GM10248 (cell line): ENCODE measurements at places on chromosomes 12 and 14.

- DNase-seq: no peak
Measured at GRCh38 chr12:14442221-14442881, 76.9 kb downstream of the ATF7IP start.

DNA sequence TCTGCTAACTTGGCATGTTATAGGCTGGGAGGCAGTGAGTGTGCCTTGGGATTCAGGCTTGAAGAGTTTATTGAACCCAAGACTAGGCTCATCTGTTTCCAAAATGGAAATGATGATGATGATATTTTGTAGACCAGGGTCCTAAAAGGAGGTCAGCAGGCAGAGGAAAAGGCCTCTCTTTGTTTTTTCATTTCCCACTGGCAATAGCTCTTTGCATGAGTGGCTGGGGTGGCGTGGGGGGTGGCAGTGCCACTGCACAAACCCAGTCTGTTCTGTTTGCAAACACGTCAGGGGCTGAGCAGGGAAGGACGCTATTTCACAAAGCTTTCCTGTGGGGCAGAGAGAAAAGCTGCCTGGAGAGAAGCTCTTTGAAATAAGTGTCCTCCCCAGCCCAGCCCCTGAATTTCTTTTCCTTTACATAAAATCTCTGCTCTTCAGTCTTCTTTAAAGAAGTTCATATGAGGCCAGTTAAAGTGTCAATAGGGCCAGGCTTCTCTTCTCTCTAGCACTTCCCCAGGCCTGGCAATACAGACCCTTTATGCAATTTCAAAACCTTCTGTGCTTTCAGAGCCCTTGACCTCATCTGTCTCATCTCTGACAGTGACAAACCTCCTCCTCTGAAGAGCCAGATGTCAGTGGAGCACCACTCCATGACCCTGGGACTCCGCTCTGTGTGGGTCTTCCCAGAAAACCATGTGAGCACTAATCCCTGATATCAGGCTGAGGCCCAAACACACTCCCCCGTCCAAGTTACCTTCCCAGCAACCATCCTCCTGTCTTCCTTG is 72.8 kb downstream of the ZNF664 start:
- DNase-seq: no peak

DNA sequence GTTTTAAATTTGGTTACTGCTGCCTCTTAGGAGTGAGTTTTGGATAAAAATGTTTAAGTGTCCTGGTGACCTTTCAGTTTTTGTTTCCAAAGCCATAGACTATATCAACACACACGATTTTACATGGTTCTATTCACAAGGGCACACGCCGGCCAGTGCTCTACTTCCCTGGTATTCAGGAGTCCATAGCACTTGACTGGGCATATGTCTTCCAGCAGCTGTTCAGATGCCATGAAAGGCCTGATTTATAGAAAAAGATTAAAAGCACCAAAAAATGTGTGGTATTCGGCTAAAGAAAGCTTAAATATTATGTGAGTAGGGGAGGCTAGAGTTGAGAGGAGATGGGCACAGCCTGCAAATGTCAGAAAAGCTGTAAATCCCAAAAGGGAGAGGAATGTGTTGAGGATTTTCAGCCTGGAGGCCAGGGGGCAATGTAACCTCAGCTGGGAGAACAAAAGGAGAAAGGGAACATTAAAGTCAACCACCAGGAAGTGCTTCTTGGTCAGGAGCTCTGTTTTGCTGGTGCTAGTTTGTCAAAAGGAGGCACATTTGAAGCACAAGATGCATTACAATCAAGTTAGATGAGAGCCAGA is 478.4 kb downstream of the RAD51B start:
- DNase-seq: no peak

DNA sequence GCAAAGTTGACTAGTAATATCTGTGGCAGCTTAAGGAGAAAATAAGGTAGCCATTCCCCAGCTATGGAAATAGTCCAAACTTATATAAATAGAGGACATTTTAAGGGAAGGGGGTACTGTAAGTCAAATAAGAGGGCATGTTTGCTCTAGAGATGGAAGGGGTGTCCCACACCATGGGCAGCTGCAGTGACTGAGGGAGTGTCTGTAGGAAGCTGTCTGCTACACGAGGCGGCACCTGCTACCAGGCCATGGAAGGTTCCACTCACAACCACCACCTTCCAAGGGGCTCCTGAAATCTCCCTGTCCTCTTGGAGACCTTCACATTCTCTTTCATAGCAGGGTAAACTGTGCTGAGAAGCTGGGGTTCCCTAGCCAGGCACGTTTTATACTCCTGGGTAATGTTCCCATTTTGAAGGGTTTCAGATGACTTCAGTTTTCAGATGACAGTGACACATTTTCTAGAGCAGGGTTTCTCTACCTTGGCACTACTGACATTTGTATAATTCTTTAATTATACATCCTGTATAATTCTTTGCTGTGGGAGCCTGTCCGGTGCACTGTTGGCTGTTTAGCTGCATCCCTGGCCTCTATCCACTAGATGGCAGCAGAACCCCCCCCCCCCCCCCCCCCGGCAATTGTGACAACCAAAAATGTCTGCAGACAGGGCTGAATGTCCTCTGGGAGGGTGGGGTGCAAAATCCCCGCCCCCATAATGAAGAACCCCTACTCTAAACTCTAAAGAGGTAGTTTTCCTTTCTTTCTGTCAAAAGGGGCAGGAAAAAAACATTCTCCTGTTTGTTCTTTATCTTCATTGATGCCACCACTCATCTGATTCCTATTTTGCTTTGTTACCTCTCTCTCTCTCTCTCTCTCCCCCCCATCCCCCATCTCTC is 11.6 kb upstream of the SMCO2 start:
- DNase-seq: peak; percentile 45

- no peak for DNase-seq
Measured at GRCh38 chr14:75297411-75298040, 18.9 kb downstream of the FOS start.

GRCh38 chr14:54329082-54329695 is 67.6 kb upstream of the CDKN3 start:
- peak; percentile 50 for DNase-seq

GRCh38 chr14:72847721-72848120 is 46.2 kb downstream of the DPF3 start:
- DNase-seq: no peak

DNA sequence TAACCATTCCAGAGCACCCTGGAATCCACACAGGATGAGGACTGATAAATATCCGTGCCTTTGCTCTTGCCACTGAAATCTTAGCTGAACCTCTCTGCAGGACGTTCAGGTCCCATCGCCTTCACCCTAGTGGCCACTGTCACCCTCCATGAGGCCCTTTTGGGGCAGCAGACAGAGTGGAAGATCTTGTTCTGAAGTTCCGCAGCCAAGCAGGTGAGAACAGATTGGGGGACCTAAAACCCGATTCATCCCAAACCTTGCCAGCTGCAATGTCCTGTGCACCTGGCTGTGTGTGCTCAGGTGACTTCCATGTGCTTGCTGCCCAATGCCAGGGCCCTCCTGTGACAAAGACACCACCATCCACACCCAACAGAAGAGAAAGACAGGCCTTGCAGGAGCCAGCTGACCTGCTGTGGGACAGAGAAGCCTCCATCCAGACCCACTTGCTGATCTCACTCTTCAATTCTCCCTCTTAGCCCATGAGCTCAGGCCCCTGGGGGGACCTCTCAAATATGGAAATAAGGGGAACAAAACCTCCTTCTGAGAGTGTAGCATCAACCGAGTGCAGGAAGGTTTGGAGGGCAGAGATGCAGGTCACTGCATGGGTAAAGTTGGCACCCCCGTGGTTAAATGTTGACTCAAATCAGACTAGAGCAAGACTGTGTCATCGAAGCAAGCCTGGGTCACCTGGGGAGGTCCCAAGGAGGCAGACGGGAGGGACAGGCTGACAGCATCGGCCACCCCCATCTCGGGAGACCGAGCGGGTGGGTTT is 308.7 kb upstream of the DIO3 start:
- DNase-seq: no peak

DNA sequence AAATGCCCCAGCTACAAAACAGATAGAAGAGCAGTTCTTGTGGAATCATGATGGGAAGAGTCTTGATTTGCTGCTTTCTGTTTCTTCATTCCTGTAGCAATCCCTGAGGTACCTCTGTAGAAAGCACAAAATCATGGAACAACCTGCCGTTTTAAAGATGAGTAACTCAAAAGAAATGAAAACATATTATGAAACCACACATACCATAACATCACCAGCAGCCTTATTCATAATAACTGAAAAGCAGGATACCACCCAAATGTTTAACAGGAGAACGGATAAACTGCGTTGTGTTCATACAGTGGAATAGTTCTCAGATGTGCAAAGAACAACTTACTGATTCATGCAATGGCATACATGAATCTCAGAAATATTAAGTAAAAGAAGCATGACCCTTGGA is 188.1 kb downstream of the RGS6 start:
- no peak for DNase-seq

DNA sequence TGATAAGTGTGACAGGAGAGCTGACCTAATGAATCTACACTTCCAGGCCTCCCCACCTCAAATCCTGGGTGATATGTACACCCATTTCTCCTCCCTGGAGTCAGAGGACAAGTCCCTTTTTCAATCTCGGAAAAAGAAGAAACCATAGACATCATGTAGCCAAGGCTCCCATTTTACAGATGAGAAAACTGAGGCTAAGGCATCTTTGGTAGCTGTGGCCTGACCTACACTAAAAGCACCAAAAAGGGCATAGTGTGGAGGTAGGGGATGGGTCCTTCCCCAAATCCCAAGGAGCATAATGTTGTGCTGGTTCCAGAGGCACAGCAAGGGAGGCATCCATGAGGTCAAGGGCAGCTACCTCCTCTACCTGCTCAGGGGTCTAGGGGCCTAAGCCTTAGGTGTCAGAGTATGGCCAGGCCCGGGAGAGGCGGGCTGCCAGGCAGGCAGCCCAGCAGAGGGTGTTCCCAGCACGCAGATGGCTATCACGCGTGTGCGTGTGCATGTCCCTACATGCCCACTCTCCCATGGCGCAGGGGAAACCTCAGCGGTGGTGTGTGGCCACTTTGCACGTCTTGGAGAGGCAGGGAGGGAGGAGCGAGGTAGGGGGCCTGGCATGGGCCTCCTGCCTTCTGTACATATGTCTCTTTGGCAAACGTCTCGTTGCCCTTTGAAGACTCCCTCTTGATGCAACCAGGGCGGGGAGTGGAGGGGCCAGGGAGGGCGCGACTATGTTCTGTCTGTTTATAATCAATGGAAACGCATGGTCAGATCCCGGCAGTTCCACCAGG is 2.5 kb downstream of the PGF start:
- no peak for DNase-seq

GRCh38 chr14:68363843-68364767 is 428.8 kb downstream of the ZFP36L1 start:
- no peak for DNase-seq

GRCh38 chr14:24848102-24848790 is 201.7 kb downstream of the STXBP6 start:
- DNase-seq: no peak

- no peak for DNase-seq
Measured at GRCh38 chr14:105476831-105477659, 2.4 kb downstream of the CRIP2 start.

DNA sequence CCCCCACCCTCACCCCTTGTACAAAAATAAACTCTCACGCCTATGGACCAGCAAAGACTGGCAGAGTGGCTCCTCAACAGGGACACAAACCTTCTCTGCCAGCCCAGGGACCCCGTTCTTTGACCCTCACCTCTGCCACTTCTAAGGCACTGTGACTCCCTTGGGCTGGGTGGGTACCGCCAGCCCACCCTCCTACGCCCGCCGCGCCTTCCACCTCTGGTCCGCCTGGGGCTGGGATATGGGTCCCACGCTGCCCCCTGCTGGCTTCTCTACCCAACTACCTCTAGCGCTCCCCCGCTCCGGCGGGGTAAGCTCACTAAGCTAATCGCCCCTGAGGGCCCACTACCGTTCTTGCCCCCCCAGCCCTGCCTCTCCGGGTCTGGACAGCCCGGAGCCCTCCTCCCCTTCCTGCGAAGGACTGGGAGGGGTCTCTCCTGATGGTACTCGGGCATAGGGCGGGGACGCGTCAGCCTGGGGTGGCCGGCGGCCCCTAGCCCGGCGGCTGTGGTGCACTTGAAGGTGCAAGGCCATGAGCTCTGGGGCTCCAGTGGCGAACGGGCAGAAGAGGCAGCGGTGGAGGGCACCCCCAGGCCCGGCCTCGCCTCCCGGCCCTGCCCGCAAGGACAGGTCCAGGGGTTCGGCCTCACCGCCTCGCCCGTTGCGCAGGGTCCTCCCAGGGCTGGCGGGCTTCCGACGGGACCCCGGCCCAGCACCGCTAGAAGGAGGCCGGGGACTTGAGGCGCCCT is 8.1 kb downstream of the ZNF219 start:
- DNase-seq: no peak

GRCh38 chr12:19707948-19708409 is 268.7 kb downstream of the AEBP2 start:
- DNase-seq: no peak

DNA sequence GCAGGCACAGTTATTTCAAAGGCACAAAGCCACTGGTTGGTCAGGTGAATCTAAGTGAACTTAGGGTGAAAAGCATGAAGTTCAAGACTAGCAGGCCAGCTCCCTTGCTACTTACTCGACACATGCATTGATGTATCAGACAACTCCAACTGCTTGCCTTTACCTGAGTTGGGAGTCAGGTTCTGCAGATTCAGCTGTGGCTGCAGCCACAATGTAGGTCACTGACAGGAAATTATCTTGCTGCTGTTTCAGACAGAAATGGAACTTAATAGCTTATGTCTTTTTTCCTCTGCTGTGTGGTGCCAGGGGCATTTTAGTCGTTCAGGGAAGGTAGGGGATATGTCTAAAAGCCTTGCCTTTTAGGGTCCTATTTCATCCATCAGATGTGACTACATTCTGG is 125.6 kb upstream of the RPH3A start:
- DNase-seq: no peak

DNA sequence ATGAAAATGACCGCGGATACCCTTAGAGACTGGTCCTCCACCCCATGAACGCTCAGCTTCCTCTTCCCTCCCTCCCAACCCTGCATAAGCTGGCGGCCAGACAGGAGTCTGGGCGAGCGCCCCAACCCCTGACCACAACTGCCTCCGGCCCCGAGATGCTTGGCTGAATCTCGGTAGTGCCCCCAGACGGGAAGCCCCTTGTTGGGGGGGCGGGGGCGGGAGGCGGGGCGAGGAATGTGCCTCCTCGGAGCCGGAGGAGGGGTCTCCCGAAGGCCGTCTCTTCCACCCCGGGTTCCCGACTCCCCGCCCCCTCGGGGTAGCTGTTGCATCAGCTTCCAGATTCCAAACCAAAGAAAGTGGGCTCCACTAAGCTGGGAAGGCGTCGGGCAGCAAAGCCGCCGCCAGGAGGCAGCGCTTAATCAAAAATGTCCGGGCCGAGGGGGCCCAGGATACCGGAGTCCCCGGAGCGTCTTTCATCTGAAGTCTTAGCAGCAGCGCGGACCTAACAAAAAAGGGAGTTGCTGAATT is 7.1 kb upstream of the MRPL52 start:
- DNase-seq: peak; percentile 74

GRCh38 chr14:91454155-91454554 is 36.5 kb upstream of the CCDC88C start:
- no peak for DNase-seq

GRCh38 chr12:5520831-5521230 is 88.9 kb downstream of the NTF3 start:
- no peak for DNase-seq

- DNase-seq: no peak
Measured at GRCh38 chr12:34376133-34376799, 354.0 kb downstream of the ALG10 start.
